ENCODE measurements at places on chromosomes 1 and 21.
A peak's percentile ranks its signal among the peaks of the same experiment; 100 is the strongest.

DNA sequence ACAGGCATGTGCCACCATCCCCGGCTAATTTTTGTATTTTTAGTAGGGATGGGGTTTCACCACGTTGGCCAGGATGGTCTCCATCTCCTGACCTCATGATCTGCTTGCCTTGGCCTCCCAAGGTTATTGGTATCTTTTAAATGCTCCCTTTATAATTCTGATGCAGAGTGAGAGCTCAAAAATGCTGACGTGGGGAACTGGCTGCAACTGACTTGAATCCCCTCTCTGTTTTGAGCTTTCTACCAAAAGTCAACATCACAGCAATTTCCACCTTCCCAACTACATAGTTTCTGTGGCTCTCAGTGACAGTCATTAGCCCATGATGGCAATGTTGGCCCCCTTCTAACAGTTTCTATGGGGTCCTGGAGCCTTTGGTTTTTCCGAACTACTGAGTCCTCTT lies 268.2 kb upstream of the FOXD3 start:
- DNase-seq: no peak

- DNase-seq: no peak
These were observed 406.7 kb downstream of the NTNG1 start for GRCh38 chr1:107547363-107548155.

DNA sequence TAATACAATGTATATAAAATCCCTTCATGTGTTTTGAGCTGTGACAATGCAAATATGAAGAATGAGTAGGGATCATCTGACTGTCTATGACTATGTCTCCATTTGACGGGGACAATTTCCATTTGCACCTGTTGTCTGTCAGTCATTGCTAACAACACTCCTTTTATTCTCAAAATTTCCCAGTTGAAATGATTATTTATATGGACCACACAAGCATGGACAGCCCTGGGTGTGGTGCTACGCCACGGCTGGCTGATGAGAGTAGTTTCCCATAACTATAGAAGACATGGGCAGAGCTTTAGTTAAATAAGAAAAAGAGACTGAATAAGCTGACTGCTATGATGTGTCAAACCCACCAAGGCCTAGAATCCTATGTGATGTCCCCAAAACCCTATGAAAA lies 135.8 kb downstream of the MAP3K21 start:
- DNase-seq: no peak

DNA sequence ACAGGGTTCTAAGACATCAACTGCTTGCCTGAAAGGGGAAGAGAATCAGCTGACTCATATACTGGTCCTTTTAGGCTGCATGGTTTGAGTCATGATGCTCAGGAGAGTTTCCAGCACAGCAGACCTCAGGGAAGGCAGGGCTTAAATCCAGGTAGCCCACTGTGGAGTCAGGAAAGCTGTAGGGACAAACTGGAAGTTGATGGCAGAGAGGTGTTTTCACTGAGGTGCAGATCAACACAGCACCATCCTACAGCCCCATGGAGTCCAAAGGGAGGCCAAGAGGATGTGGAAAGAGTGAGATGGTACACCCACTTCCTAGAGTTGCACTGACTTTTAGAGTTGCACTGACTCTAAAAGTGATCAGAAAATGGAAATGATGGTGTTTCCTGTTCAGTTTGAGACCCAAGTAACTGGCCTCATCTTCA lies 252.4 kb upstream of the DUSP10 start:
- DNase-seq: no peak

GRCh38 chr1:227357171-227357926 lies 39.1 kb upstream of the CDC42BPA start:
- DNase-seq: no peak

- no peak for DNase-seq
These were observed 33.5 kb upstream of the ADAM30 start for GRCh38 chr1:119929643-119930315.

DNA sequence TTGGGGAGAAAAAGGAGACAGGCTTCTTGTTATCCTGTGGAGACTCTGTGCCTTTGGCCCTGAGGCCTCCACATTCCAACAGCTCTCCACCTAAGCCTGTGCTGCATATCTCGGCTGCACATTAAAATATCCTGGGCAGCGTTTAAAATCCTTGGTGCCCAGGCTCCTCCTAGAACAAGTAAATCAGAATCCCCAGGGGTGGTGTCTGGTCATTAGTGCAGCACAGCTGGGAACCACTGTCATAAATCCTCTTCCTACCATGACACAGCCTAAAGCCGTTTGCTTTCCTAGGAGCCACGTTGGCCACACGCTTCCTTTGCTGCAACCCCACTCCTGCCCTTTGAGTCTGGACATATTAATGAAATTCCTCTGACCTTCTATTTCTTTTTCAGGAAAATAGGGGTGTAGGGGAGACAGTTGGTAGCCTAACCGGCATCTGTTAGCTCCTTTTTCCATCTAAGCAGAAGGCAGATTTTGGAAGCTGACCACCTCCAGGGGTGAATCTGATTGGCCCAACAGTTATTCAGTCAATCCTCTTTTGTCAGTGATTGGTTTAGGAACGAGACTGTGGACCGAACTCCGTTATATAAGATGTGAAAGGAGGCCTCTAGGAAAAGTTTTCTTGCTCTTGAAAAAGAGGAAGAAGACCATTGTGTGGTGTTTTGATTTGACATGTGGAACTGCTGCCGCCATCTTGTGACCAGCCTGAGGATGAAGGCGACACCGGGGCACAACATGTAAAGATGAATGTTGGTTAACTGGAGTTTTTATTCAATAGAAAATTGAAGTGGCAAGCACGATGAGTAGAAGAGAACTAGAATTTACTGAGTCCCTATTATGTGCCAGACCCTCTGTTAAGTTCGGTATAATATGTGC lies 41.9 kb downstream of the JUN start:
- DNase-seq: no peak

DNA sequence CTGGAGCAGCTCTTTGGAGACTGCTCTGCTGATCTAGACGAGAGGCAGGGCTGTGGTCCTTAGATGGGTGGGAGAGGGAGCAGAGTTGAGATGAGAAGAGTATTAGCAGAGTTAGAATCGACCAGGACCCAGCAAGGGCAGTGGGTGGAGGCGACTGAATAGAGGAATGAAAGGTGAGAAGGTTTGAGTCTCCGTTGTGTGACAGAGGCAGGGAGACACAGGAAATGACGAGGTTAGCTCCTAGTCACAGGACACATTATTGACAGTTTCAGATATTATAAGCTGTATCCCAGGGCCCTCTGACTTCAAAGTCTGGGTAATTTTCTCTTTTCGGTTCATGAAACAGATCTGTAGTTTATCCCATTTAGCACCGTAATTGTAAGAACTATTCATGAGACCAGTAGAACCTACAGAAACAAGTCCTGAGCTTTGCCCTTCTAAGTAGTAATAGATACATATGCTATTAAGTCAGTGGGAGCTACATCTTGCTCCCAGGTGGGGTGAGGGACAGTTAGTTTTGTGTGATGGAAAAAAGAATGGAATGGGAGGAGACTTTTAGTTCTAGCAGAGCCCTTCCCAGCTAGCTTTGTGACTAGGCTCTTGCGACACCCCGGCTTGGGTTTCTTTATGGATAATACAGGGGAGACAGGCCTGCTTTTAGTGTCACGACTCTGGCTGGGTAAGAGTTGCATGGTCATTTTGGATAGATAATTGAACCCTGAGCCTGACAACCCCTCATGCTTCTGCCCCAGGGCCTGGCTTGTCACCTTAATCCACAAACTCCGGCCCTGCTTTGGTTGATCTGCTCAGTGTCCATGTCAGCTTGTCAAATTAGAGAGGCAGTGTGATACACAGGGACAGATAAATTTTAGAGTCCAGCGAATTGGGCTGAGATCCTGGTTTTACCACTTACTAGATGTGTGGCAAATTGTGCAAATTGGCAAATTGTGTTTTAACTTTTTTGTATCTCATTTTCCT lies 70.2 kb downstream of the UCK2 start:
- DNase-seq: no peak

- no peak for DNase-seq
These were observed 12.4 kb downstream of the TNFRSF8 start for GRCh38 chr1:12075195-12076114.

DNA sequence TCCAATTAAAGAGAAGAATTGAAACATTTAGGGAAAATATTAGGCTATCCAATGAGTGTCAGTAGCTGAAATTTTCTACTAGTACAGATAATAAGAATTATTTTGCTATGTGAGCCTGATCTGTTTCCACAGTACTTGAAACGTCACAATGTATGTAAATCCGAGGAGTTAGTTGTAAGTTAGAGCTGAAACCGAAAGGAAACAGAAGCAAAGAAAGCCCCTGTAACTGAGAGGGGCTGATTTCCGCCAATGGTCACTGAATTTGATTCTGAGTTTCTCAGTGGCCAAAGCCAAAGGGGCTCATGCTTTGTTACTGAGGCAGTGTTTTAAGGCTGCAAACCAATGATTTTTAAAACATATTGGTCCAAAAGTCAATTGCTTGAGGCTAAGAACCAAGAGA lies 168.3 kb upstream of the DUSP10 start:
- no peak for DNase-seq

- DNase-seq: no peak
These were observed 5.1 kb upstream of the ACTN2 start for GRCh38 chr1:236681219-236681618.

- DNase-seq: no peak
These were observed 153.7 kb downstream of the HHIPL2 start for GRCh38 chr1:222394224-222394623.

- DNase-seq: no peak
These were observed 48.5 kb upstream of the ECE1 start for GRCh38 chr1:21338573-21339355.

DNA sequence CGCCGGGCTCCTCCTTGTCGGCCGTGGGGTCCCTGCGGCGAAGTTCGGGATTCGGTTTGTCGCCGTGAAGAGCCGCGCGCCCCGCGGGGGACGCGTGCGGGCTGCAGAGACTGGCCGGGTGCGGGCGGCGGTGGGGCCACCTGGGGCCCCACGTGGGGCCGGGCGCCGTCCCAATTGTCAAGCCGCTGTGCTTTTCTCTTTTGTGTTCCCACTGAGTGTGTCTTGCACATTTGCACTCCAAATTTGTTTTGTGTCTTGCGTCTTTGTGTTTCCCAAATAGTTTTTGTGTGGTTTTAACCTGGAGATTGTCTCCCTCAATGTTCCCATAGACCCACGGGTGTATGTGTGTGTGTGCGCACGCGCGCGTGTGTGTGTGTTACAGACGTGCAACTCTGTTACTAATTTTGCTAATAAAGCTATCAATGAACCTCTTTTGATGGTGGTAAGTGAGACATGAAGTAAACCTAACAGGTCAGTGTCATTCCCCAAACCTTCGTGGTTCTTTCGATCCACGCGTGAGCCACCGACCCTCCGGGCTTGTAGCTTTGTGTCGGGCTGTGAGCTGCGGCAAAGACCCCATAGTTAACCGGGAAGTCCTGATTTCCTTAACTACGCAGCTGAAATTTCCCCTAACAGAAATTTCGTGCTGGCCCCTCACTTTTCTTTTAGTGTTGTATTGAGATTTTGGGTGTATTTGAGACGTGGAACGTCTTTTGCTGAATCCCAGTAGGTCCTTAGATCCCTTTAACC lies 708 bp downstream of the PRDM2 start:
- DNase-seq: peak; percentile 25

- no peak for DNase-seq
These were observed 32.7 kb upstream of the C1orf198 start for GRCh38 chr1:230900984-230901383.

- no peak for DNase-seq
These were observed 633.7 kb downstream of the USP25 start for GRCh38 chr21:16363518-16363917.

- DNase-seq: no peak
These were observed 9.8 kb upstream of the SMAP2 start for GRCh38 chr1:40363721-40364120.

DNA sequence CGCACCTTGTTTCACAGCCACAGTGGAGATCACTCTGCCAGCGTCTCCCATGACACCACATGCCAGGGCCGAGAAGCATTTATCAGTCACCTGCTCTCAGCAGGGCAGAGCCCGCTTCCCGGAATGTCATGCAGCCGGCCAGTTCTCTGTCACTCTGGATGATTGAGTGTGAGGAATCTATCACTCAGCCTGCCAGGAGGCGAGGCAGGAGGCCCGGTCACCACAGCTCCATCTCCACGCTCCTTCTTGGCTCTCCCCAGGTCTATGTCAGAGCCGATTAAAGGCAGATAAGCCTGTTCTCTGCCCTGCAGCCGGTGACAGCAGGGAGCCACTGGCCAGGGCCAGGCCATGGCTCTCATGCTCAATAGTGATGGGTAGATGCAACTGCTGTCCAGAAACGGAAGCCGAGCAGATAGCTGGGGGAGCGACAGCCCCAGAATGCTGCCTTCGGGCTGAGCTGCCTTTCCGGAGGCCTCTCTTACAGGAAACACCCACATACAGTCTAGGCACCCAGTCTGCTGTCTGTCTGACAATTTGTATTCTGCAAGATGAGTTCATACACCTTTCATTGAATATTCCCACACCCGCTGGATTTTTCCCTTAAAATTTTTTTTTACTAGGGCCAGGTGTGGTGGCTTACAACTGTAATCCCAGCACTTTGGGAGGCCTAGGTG lies 64.1 kb downstream of the ACTL8 start:
- DNase-seq: no peak

GRCh38 chr21:25956993-25957714 lies 213.4 kb downstream of the APP start:
- DNase-seq: no peak

DNA sequence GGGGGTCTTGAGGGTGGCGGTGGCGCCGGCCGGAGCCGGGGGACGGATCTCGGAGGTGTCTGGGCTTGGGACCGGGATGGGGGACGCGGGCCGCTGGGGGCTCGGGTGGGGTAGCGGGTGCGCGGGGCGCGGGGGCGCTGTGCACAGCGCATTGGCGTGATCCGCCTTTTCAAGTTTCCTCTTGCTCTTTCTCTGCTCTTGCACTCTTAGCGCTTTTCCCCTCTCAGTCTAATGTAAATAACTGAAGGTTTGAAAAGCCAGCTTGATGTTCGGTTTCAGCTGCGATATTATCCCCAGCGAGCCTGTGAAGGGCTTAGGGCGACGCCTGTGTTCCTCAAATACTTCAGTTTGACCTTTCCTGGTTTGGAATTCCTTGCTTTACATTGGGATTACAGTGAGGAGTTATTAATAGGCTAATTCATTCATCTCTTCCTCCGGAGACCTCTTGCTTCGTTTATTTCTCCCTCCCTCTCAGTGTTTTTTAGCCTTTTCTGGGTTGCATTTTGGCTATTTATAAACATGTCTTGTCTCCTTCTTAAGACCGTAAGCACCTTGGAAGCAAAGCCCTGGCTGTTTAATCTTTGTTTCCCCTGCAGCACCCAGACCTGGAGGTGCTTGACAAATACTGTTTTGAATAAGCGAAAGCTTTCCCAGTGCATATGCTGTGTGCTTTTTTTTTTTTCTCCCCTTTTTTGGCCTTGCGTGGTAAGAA lies 693 bp downstream of the RAB4A start:
- DNase-seq: no peak
